ENCODE measurements at places on chromosomes 6 and 20.

- no peak for DNase-seq
These were observed 4.2 kb downstream of the ZNF337 start for GRCh38 chr20:25692499-25692898.

DNA sequence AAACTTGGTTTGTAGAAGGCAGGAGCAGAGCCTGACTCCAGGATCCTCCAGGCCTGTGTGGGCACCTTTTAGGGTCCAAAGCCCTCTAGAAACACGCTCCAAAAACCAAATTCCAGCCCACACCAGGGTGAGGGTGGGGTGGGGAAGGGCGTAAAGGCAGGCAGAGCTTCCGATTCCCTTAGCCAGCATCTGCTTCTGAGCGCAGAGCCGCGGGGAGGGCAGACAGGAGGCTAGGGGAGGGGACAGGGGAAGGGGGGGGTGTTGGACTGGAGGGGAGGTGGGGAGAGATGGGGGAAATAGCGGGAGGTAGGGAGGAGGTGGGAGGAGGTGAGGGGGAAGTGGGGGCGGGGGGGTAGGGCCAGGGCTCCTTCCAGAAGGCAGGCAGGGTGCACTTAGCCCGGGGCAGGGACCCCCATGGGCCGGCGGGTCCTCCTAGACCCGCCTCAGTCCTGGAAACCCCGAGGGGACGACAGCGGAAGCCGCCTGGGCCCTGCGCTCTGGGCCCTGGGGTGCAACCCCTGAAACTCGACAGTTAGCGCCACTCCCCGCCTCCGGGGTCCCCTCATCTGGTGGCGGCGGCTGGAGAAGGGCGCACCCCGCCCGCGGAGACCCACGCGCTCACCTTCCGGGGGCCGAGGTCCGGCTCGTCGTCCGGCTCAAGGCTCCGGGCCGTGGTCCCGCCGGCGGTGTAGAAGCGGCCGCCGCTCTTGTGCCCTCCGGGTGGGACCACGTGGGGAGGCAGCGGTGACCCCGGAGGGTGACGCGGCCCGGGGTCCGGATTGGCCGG is 22.0 kb upstream of the FRMD1 start:
- no peak for DNase-seq

GRCh38 chr6:92125681-92126080 is 1293.7 kb downstream of the EPHA7 start:
- no peak for DNase-seq

GRCh38 chr20:33099843-33100538 is 20.5 kb downstream of the BPIFB4 start:
- DNase-seq: no peak

DNA sequence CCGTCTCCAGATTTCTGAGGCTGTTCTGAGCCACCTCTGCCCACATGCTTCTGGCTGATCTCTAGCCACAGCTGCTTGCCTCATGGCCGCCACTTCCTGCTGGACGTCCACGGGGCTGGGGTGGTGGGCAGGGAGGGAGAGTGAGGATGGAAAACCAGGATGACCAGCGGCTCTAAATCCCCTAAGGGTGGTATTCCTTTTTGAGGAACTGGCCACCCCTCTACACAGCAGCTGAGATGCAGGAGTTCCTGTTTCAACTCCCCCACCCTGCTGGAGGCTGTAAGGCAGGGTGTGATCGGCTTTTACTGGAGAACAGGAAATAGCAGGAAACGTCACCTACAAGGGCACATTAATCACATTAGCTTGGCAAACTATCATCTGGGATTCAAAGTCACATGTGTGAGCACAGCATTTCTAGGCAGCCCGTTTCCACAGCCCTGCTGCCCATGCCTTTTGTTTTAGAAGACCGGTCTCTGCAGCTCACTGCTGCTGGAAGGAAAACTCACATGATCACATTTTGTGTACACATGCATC is 181.6 kb upstream of the ECI2 start:
- DNase-seq: no peak

DNA sequence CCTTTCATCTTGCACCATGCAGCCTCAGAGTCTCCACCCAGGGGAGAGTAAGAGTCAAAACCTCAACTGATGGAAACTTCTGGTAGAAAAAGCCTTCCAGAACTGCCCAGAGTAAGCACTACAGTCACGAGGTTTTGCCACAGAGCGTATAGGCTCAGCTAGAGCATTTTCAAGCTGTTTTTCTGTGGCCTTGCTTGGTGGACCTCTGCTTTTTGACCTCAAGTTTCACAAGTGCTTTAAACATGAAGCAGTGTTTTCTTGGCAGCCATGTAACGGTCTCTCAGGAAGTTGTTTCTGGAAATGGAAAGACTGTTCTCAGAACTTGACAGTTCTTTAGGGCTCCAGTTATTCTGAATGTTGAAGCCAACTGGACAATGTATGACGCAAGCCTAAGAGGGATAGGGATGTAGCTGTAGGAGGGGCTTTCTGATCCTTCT is 146.5 kb downstream of the ZDHHC14 start:
- no peak for DNase-seq
